ENCODE measurements at places on chromosomes 16 and 17.

DNA sequence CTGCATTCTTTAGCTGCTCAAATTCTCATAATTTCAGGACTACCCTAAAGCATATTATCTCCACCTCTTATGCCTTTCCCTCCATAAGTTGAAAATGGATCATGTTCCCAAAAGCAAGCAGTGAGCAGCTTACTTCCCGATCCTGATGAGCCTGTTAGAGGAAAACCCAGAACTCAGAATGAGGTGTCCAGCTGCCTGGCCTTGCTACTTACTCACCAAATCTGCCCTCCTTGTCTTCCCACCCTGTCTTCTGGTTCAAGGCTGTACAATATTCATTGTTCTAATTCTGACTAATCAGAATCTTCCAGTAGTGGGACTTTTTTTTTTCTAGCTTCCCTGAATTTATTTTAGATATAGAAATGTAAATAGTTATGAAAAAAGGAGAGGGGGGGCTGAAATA, 10.8 kb downstream of the LYRM1 start:
- DNase-seq, result no peak

DNA sequence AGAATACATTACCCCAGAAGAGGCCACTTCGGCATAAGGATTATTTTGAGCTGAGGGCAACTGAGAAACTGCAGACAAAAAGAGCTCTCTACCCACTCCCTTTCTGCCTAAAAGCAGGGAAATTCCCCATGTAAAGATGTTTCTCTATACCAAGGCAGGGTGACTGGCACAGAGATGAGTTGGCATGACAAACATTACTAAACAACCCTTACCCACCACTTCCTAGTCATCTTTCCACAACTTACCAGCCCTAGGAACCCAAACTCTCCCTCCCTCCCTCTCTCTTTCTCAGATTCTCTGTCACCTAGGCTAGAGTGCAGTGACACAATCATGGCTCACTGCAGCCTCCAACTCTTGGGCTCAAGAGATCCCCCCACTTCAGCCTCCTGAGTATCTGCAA, 68.6 kb downstream of the EMP2 start:
- DNase-seq, result no peak

GRCh38 chr16:89791278-89791995, 25.0 kb downstream of the FANCA start:
- DNase-seq, result no peak

DNA sequence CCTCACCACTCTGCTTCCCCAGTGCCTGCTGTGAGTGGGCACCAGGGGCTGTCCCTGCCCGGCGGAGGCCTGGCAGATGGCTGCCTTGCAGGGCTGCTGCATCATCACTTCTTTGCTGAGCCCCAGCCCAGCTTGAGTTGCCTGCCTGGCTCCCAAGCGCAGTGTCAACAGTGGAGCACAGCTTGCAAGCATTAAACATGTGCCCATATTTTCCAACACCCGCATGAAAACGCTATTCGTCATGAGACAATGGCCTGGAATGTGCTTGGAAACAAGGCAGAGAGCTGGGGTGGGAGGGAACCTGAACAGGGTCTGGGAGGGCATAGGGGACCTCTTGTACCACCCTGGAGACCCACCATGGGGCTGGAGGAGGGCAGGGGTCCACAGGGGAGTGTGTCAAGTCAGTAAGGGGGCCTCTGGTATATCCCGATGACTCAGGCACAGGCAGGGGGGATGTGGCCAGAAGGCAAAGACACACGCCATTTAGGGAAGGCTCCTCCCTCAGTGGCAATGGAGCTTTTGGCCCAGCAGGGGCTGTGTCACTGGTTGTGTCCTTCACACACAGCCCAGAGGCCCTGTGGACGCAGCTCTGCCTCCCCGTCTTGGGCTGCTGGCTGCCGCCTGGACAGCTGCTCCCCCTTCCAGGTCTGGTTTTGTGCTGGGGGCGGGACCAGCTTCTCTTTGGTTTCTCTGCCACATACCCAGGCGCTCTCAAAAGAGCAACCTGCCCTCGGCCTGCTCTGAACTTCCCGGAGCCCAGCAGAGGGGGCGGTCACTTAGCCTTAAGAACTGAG, 17.4 kb upstream of the MTSS2 start:
- no peak for DNase-seq

GRCh38 chr17:32757963-32758362, 119.0 kb downstream of the MYO1D start:
- DNase-seq, result no peak

DNA sequence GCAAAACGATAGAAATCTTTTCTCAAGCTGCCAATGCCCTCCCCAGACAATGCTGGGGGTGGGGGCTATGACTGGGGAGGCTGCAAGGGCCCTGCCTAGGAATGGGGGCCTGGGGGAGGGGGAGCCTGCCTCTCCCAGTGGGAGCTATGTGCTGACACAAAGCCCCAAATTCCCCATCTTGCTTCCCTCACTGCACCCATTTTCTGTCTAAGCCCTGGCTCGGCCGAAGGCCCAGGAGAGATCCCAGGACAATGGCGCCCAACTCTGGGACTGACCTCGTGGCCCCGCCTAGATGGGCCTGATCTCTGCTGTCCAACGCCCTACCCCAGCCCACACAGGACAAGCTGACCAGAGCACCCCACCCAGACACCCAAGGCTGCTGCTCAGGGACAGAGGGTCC, 11.1 kb upstream of the KCNJ12 start:
- no peak for DNase-seq

DNA sequence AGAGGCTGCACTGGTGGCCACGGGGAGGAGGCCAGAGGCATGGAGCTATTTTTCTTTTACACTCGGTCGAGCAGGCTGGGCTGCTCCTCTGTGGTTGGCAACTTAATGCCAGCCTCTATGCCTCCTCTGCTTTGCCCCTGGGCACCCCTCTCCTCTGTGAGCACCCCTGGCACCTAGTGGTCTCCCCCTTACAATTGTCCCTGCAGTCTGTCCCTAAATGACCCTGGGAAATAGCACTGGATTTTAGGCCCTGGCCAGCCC, 27.0 kb downstream of the LRRC75A start:
- no peak for DNase-seq

DNA sequence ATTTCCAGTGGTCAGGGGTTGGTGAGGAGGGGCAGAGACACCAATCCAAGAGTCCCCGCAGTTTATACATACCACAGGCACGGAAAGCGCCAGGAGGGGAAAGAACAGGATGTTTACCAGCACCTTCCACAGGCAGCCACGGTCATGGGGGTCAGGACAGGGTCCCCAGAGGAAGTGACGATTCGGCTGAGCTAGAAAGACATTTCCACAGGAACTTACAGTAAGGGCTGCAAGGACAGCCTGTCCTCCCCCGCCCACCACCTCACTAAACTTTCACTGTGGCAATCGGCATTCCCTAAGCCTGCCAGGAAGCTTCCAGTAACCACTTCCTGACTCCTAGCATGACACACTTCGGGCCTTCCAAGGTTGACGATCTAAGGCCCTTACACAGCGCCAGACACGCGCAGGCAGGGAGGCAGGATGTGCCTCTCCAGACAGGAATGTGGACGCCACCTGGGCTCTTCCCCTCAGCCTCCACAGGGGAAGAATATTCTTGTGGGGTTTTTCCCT, 1.2 kb upstream of the MT2A start:
- no peak for DNase-seq

DNA sequence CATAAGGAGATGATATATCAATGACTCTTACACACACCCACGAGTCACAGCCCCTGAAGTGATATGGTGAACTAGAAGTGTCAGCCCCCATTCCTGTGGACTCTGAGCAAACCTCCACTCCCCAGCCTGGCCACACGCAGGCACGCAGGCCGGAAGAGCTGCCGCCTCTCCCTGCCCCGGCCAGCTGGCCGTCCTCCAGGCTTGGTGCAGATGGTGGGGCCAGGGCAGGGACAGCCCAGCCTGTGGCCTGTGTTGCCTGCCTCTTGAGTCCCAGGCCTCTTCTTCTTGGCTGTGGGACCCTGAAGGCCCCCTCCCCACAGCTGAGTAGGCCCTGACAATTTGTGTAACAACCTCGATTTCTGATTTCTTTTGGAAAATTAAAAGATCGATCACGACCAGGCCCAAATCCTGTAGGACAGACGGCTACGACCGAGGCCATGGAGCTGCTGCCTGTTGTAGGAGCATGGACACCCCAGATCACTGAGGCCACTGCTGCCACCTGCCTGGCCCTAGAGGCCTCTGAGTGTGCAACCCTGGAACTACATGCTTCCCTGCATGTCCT, 10.0 kb upstream of the MPRIP start:
- no peak for DNase-seq

GRCh38 chr16:88779406-88780141, 5.4 kb downstream of the PIEZO1 start:
- no peak for DNase-seq

DNA sequence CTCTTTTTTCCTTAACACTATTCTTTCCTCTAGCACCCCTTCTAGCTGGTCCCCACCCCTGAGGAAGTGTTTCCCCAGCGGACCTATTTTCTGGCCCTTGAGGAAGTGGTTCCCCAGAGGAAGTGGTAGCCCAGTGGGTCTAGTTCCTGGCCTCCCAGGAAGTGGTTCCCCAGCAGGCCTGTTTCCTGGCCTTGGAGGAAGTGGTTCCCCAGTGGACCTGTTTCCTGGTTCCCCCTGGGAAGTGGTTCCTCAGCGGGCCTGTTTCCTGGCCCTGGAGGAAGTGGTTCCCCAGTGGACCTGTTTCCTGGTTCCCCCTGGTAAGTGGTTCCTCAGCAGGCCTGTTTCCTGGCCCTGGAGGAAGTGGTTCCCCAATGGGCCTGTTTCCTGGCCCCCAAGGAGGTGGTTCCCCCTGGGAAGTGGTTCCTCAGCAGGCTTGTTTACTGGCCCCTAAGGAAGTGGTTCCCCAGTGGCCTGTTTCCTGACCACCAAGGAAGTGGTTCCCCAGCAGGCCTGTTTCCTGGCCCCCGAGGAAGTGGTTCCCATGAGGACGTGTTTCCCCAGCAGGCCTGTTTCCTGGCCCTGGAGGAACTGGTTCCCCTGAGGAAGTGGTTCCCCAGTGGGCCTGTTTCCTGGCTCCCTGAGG, 58.3 kb downstream of the NTN1 start:
- no peak for DNase-seq

- DNase-seq, result no peak
Observed at GRCh38 chr17:35312790-35313711, 60.4 kb downstream of the SLFN11 start.

- no peak for DNase-seq
Observed at GRCh38 chr17:15270628-15271381, 5.7 kb upstream of the PMP22 start.
